ENCODE measurements at places on chromosomes 16 and 17.

GRCh38 chr16:52256310-52257078 lies 290.4 kb downstream of the TOX3 start:
- DNase-seq = no peak

- DNase-seq = no peak
Measured at GRCh38 chr16:60651346-60651745, 1384.9 kb downstream of the CDH8 start.

DNA sequence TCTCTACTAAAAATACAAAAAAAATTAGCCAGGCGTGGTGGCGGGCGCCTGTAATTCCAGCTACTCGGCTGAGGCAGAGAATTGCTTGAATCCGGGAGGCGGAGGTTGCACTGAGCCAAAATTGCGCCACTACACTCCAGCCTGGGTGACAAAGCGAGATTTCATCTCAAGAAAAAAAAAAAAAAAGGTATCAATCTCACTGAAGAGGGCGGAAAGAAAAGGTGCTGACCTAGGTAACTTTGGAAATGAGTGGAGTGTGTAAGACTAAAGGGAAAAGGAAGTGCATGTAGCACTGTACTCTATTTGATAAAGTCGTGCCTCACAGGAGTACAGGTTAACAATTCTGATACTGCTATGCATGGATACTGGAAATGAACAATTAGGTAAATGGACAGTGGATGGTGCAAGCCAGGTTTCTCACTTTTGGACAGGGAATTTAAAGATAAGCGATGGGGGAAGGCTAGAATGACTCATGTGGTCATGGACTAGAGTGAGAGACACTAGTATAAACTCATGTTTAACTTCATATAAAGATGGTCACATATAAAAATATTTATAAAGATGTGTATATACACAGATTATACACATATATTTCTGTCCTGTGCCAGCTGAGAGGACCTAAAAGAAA lies 142.9 kb downstream of the CDK5R1 start:
- DNase-seq = no peak

GRCh38 chr17:55237268-55237667 lies 27.5 kb upstream of the HLF start:
- no peak for DNase-seq

DNA sequence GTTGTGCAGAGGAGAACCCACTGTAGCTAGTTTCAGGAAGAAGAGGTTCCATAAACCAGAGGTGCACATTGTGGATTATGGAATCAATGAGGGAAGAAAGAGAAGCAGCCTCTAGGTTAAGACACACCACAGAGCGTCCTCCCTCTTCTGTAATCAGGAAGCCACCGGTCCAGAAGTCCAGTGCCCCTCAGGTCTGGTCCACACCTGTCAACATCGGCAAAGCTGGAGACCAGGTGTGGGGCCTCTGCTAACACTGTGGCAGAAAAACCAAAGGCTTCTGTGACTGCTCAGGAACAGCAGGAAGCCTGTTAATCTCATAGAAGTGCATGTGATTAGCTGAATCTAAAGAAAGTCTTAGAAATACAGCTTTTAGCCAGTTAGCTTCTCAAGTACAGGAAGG lies 23.3 kb downstream of the LIMD2 start:
- no peak for DNase-seq
